ENCODE measurements at places on chromosomes 3 and 15.

GRCh38 chr3:35544976-35545375 lies 94.3 kb upstream of the ARPP21 start:
- no peak for DNase-seq

- DNase-seq = no peak
These were observed 420.6 kb upstream of the RBMS3 start for GRCh38 chr3:28860307-28860706.

GRCh38 chr3:158906749-158907148 lies 104.9 kb downstream of the MFSD1 start:
- no peak for DNase-seq

DNA sequence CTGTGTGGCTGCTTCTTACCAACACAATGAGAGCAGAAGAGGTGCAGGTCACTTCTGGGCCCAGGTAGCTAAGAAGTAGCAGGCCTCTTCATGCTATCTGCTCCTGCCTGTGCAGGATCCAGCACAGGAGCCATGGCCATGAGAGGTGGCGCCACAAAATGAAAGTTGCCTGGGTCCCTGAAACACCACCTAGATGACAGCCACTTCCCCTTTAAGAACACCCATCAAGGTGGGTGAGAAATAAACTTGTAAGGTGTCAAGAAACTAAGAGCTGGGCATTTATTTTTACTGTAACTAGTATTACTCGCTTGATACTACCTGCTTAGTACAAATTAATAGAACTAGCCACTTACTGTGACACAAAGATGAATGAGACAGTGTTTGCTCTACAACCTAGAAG lies 484.6 kb upstream of the TBL1XR1 start:
- no peak for DNase-seq

DNA sequence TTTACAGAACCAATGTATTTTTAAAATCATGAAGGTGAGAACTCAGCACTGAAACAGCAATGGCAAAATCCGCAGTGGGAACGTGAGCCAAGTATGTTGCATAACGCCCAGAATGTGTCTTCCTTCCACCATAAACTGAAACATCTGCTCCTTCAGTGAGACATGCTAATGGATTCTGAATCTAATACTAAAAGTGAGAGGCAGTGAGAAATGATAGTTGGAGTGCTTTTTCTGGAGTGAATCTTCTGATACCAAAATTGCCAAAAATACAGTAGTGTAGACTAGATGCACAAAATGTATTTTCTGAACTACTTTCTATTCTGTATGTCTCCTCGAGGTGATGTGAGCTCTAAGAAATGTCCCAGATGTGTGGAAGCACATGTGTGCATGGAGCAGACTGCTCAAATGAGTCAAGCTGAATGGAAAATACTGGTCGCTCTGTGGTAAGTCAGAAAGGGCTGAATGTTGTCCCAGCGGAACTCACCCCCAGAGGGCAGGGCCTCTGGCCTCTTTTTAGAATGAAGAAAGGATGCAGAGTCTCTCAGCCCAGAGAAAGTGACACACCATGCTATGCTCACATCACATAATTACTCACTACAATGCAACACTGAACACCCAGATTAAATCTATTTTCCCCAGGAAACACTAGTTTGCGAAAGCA lies 73.0 kb downstream of the ATP10A start:
- DNase-seq = no peak

- no peak for DNase-seq
These were observed 7.7 kb upstream of the GRAMD2A start for GRCh38 chr15:72205273-72205672.
